ENCODE measurements at places on chromosomes 3 and 15. TPM values are rescaled to one million over a fixed set of nuclear protein-coding genes. Genes with fewer than 3 reads are reported as not detected.
A peak's percentile ranks its signal among the peaks of the same experiment; 100 is the strongest.

Gene SLC27A2
- not detected for total RNA-seq

- peak; percentile 74 for DNase-seq
Measured at GRCh38 chr3:38005076-38006020, 14.8 kb downstream of the VILL start.

DNA sequence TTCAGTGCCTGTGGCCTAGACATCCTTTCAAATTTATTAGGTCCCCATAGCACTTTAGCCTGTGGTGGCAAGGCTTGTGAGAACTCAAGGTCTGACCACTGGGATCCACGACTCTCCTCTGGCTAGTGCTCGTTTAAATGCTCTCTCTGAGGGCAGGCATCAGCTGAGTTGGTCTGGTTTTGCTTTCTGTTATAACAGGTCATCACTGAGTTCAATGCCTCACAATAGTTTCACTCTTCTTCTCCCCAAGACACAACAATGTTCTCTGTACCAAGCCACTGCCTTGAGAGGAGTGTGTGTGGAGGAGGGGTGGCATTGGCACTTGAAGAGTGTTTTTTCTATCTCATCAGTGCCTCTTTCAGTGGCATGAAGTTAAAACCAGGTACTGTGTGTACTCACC is 7.6 kb downstream of the OR5K4 start:
- DNase-seq = no peak

GRCh38 chr3:86830566-86830965 is 160.4 kb downstream of the VGLL3 start:
- no peak for DNase-seq

Gene LTF
- total RNA-seq = 22.4 TPM

GRCh38 chr3:111236836-111237713 is 165.5 kb downstream of the NECTIN3 start:
- DNase-seq = no peak

GRCh38 chr15:90489944-90490343 is 39.8 kb upstream of the CRTC3 start:
- DNase-seq = no peak

- peak; percentile 13 for DNase-seq
Measured at GRCh38 chr3:59480486-59480995, 430.7 kb upstream of the CFAP20DC start.

- DNase-seq = no peak
Measured at GRCh38 chr3:149315694-149316093, 17.7 kb downstream of the TM4SF18 start.

DNA sequence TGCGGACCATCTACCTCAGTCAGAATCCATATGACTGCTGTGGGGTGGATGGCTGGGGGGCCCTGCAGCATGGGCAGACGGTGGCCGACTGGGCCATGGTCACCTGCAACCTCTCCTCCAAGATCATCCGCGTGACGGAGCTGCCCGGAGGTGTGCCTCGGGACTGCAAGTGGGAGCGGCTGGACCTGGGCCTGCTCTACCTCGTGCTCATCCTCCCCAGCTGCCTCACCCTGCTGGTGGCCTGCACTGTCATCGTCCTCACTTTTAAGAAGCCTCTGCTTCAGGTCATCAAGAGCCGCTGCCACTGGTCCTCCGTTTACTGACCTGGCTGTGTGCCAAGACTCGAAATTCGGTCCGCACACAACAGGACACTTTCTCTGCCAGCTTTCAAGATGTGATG is 21.9 kb downstream of the NRROS start:
- DNase-seq = no peak

Gene PP2D1
- not detected for total RNA-seq

Gene WDR73
- 37.5 TPM for total RNA-seq

Gene GOLGA8J
- not detected for total RNA-seq

Gene TPRG1
- total RNA-seq = 9.0 TPM

GRCh38 chr15:99466701-99467337 is 99.0 kb upstream of the MEF2A start:
- DNase-seq = no peak

Gene CEP152
- 10.6 TPM for total RNA-seq

- no peak for DNase-seq
Measured at GRCh38 chr3:52838561-52839267, 3.9 kb upstream of the MUSTN1 start.

DNA sequence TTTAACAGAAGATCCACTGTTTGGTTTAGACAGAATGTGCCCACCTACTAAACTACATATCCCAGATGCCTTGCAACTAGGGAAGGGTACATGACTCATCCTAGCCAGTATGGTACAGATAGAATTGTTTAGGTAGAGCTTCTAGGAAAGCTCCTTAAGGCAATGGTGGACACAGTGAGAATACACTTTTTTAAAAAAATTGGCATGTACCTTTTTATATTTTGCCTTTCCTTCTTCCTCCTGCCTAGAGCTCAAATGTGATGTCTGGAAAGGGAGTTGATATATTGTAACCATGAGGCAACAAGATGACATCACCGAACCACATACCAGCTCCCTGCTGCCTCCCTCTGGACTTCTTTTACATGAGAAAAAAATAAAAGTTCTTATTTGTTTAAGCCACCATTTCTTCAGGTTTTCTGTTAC is 14.4 kb upstream of the C3orf80 start:
- no peak for DNase-seq

- DNase-seq = no peak
Measured at GRCh38 chr3:58214484-58215316, 3.9 kb upstream of the DNASE1L3 start.

- no peak for DNase-seq
Measured at GRCh38 chr3:108021533-108021932, 69.3 kb downstream of the CD47 start.

DNA sequence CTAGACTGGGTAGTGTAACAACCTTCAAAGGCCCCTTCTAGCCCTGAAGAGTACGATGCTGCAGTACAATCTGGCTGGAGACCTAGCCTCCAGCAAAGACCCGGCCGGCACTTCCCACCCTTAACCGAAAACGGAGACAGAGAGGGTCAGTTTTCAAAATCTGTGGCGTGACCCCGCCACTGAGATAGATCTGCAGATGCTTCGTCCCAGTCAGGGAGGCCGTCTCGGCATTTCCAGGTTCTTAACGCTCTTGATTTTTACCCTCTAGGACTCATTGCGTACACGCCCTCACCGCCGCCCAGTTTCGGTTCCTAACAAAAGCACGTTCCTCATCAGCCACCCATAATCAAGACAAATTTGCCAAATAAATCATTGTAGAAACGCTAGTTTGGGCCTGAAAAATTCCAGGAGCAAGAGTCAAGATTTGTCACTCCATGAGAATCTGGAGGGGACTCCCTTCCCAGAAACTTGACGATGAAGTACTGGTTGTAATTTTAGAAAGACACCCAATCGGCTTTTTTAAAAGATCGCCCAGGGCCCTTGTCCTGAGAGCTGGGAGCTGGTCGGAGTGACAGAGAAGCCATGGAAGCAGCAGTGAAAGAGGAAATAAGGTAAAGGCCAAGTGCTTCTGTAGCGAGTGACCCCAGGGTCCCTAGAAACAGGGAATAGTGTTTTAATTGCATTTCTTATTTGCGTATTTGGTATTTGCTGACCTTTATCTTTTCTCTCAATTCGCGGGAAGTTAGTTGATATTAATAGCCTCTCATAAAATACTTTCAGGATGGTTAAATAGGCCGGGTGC is 868 bp upstream of the TMEM87A start:
- DNase-seq = peak; percentile 70

DNA sequence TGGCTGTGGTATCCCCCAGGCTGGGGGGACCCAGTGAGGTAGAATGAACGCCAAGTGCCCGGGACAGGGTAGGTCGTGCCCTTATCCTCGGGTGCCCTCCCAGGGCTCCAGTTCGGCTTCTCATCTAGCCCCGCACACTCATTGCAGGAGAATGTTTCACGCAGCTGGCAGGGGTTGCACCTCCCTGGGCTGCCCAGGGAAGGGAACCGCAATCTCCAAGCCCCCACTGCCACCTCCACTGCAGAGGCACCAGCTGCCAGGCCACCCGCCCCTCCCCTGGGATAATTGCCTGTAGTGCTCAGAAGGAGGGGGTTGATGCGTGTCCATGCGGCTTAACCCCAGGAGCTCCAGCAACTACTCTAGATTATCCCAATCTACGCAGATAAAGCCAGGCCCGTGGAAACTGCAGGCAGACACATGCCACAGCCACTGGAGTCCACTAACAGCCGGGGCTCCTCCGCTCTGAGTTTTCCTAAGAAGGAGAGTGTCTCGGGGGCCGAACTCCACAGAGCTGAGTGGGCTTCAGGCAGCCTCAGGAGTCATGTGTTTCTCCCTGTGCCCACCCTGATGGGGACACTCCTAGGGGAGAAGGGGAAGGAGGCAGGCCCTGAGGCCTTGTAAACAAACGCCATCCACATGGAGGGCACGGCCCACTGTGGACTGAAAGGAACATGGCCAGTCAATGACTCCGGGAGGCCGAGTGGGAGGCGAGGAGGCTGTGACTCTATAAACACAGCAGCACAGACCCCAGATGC is 137.2 kb upstream of the IQSEC1 start:
- no peak for DNase-seq

Gene THRB
- total RNA-seq = 21.9 TPM

Gene ITIH3
- total RNA-seq = 3.5 TPM

Gene RBPMS2
- 8.8 TPM for total RNA-seq

Gene ST8SIA2
- not detected for total RNA-seq

DNA sequence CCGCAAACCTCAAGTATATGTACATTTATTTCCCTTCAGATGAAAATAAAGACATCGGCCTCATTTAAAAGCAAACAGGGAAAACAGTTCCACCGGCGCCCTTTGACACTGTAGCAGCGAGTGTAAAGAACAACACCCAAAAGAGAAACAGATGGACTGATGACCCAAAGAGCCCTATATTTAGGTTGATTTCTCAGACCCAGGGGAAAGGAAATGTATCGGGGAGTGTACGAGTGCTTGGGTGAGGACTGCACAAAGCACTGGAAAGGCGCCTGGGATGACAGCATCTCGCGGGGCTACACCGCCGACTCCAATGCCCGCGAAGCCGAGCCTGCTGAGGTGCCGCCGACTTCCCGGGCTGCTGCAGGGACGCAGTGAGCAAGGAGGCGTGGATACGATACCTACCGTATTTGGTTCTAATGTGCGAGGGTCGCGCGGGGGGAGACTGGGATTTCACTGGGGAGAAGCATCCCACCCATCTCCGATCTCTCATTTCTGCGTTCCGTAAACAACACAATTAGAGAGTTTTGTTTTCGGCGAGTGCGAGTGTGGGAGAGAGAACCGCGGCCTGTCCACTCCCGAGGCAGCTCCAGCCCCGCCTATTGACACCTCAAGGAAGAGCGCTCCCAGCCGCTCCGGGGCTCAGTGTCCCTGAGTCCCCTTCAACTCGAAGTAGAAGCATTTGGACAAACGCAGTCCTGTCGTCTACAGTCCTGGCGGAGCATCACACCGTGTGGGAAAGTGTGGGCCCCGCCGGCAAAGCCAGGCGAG is 2.0 kb downstream of the MECOM start:
- DNase-seq = peak; percentile 60

GRCh38 chr3:66454464-66454859 is 46.4 kb downstream of the LRIG1 start:
- DNase-seq = no peak

Gene CAV3
- not detected for total RNA-seq

GRCh38 chr15:58865425-58865880 is 68.0 kb downstream of the SLTM start:
- peak; percentile 72 for DNase-seq

GRCh38 chr3:124777762-124778470 is 47.7 kb downstream of the UMPS start:
- no peak for DNase-seq

DNA sequence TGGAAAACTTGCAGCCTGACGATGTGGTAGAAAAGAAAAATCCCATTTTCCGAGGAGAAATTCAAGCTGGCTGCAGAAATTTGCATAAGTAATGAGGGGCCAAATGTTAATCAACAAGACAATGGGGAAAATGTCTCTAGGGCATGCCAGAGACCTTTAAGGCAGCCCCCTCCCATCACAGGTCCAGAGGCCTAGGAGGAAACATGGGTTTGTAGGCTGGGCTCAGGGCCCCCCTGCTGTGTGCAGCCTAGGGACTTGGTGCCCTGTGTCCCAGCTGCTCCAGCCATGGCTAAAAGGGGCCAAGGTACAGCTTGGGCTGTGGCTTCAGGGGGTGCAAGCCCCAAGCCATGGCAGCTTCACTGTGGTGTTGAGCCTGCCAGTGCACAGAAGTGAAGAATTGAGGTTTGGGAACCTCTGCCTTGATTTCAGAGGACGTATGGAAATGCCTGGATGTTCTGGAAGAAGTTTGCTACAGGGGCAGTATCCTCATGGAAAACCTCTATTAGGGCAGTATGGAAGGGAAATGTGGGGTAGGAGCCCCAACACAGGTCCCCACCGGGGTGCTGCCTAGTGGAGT is 75.9 kb upstream of the CADPS start:
- DNase-seq = no peak

GRCh38 chr3:152359385-152360248 is 90.9 kb downstream of the MBNL1 start:
- DNase-seq = no peak

DNA sequence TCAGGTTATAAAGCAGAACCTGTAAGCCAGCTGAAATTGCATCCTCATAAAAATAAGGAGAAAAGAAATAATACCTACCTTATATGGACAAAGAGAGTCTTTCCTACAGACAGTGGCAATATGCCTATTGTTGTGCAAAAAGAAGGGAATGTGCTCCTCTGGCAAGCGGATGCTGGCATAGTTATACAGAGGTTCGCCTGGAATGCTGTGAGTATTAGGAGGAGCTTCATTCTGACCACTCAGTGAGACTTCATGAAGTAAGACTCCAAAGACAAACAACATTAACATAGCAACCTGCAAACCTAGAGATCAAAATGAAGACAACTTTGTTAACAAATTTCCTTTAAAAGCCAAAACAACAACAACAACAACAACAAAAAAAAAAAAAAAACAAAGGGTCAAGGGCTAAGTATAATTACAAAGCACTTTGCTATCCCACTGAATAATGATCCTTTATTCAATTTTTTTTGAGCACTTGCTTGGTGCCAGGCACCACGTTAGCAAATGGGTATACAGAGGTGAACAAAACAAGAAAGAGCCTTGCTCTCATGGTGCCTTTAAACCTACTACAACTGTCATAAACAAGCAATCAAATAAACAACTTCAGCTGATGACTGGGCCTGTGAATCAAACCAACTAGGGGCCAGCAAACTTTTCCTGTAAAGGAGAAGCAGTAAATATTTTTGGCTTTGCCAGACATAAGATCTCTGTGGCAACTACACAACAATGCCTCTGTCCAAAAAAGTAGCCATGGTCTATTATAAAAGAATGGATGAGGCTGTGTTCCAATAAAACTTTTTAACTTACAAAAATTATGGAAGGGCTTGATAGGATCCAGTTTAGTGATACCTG is 3.7 kb downstream of the EOGT start:
- DNase-seq = no peak

- DNase-seq = no peak
Measured at GRCh38 chr3:142004025-142004424, 127.6 kb downstream of the ATP1B3 start.

Gene NT5DC2
- total RNA-seq = 19.5 TPM

Gene C3orf62
- total RNA-seq = 3.9 TPM

Data from stomach (tissue), 19 donors.